ENCODE measurements at places on chromosomes 16 and 17. TPM values are rescaled to one million over a fixed set of nuclear protein-coding genes. Genes with fewer than 3 reads are reported as not detected.

NMRAL1 gene
- 7.3 TPM for total RNA-seq

DNA sequence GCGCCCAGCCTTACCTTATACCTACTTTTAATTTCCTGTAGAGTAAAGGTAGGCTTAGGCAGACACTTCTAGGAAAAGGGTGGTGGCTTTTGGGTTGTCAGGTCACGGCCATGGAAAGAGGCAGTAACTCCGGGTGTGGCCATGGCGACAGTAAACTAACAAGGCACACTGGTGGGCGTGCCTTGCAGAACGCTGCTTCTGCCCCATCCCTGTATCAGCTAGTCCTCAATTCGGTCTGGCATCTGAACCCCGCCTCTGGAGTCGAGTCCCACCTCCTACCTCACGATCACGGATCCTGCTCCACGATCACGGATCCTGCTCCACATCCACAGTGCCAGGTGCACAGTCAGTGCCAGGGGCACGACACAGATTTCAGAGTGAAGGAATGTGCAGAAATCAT is 5.6 kb downstream of the ADCY9 start:
- no peak for DNase-seq

DNA sequence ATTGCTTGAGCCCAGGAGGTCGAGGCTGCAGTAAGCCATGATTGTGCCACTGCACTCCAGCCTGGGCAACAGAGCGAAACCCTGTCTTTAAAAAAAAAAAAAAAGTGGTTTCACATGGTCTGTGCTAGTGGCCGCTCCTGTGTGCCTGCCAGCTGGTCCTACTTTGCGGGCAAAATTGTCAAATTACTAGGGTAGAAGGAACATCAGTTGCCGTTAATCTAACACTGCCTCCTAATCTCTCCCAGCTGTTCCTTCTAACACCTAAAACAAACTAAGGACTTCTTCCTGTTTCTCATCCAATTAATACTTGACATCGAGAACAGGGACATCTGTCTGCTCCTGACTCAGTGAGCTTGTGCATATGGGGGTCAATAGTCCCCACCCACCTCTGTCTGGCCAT is 23.9 kb downstream of the TMEM11 start:
- DNase-seq, result no peak

DNA sequence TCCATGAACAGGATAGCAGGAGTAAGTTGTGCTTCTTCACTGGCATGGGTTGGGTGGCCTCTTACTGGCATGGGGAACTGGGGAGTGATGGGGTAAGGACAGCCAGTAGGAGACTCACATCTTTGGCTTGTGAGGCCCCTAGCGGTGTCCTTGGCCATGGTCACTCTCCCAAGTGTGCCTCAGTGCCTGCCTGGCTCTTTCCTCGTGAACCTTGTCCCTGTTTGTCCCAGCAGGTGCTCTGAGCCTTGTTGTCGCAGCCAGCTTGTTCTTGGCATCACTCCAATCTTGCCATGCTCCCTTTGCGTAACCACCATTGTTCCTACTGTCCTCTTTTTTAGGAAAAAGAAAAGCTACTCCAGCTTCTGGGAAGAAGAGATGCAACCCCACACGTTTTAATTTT is 53.6 kb upstream of the SDK2 start:
- DNase-seq, result peak; percentile 38

GRCh38 chr17:35809855-35810461 is 674 bp downstream of the TAF15 start:
- no peak for DNase-seq

GRCh38 chr17:68860941-68861340 is 94.3 kb downstream of the ABCA8 start:
- DNase-seq, result no peak

DNA sequence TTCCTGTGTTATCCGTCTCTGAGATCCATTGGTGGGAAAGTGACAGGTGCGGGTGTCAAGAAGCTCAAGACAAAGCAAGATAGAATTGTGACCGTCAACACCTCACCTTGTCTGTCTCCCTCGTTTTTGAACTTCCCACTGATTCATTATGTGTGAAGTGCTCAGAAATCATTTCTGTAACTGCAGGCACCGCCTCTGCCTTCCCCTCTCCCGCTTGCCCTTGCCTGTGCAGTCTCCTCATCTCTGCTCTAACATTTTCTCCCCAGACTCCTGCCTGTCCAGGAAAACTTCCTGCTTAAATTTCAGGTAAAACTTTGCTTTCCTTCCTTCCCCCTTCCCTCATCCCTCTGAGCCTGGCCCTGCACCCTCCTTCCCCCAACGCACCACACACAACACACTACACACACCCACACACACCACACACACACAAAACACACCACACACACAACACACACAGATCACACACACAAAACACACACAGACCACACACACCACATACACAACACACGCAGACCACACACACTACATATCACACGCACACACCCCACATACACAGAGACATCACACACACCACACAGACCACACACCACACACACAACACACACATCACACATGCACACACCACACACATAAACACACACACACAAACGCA is 25.7 kb downstream of the CALB2 start:
- DNase-seq, result no peak
